ENCODE measurements at places on chromosomes 7 and 10.

GRCh38 chr10:3836222-3836820 is 51.3 kb upstream of the KLF6 start:
- DNase-seq, result no peak

DNA sequence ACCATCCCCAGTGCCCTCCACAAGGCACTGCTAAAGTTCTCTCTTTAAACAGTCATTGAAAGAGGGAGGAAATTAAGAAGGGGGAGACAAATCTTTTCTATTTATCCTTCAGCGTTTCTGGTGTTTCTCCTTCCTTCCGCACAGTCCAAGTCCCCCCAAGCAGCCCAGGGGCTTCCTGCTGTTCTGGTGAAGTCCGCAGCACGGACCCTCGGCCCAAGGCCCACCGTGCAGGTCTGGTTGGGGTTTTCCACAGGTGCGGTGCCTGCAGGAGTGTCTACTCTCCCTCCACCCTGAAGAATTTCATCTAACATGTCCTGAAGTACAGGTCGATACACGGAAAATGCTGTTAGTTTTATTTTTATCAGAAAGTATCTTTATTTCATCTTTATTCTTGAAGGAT is 34.1 kb upstream of the KNDC1 start:
- no peak for DNase-seq

DNA sequence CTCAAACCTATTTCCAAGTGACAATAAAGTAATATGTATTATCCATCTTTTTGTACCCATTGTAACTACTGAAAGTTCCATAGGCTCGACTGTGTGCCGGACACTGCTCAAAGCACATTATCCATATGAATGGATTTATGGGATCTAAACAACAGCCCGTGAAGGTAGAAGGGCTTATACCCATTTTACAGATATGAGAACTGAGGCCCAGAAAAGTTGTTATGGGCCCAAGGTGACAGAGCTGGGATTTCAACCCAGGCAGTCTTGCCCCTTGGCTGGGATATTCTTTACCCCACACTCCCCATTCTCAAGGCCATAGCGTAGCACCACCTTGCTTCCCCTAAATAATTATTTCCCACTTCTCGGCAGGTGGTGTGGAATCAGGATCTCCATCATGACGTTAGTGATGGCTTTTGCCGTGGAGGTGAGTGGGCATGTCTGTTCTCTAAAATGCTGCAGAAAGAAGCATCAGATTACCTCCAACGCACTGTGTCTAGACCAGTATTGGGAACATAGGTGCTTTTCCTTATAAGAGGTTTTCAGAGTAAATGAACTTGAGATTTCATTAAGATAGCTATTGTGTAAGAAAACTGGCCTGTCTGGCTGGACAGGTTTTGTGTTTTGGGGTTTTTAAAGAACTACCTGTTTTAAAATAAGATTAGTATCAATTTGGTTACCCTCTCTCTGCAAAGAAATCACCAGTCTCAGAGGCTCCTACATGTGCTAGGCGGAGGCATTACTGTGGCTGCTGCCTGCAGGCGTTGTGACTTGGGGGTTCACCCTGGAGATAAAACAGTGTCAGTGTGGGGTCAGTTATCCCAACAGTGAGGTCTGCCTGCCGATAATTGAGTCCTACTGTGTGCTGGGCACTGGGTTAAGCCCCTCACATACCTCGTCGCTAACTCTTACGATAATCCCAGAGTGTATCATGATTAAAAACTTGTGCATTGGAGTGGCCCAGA is 85.1 kb upstream of the SDK1 start:
- no peak for DNase-seq

- DNase-seq, result no peak
Observed at GRCh38 chr7:27212497-27213432, 12.9 kb upstream of the HOXA13 start.

- no peak for DNase-seq
Observed at GRCh38 chr10:113127261-113127900, 177.3 kb downstream of the TCF7L2 start.

DNA sequence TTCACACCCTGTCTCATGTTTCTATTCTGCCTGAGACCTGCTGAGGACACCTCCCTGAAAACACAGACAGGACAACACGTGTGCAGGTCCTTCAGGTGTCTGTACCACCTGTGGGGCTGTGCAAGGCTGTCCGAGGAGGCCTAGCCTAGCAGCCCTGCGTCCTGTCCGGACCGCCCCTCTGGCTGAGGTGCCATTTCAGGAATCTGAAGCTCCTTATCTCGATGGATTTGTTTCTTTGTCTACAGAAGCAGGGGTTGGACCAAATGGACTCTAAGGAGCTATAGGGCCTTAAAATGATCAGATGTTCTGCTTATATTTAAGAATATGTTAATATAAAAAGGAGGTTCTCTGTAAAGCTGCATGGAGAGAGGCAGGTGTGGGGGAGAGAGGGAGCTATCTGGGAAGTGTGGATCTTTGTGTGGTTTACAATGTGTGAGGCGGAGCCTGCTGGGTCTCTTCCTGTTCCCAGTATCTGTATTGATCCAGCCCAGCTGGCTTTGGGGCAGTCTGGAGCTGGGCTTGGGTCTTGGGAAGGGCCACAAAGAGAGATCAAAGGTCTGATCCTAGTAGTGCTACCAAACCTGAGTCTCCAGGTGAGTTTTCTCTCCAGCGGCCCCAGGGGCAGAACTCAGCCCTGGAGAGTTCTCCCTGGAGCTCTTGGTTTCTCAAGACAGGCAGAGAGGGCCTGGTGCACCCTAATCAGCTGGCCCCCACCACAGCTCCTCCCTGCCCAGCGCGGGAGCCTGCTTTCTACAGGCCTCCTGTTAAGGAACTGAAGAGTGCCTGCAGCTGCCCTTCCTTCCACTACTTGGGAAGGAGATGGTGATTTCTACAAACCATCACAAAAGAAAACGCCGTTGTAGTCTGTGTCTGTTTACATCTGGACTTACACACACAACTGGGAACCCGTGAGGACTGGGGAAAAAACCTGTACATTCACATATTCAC is 3.4 kb upstream of the MNX1 start:
- DNase-seq, result no peak

- DNase-seq, result no peak
Observed at GRCh38 chr7:52355053-52355452, 680.4 kb upstream of the POM121L12 start.

GRCh38 chr10:89425000-89425399 is 10.6 kb downstream of the IFIT5 start:
- DNase-seq, result no peak

GRCh38 chr10:117662751-117663540 is 120.4 kb downstream of the EMX2 start:
- DNase-seq, result no peak

DNA sequence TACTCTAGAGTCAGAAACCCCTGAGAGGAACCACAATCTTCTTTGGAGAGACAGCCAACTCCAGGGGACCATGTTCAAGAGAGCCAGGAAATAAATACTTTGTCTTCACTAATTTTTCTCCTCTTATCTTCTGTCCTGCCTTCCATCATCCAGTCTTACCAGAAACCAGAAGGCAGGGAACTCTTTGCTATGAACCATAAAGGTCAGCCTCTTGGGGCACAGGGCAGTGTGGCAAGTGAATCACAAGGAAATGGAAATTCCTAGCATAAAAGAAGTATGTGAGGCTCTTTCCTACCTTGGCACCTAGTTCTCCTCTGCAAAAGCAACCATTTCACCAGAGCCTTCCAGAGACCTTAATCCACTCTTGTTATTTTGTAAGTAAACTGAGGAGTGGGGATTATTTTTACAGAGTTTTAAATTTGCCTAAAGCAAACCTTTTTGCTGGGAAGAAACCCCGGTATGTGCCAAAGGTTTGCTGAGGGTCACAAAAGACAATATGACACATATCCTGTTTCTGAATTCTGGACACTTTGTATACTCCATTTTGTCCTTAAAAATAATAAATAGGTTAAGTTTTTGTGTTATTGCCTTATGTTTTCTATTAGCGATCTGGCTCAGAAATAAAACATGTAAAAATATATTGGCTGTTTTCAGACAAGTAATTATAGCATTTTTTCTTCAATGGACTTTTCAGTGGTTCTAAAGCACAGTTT is 87.1 kb downstream of the ADAM22 start:
- no peak for DNase-seq

Data from NCI-H2107 (cell line).